ENCODE measurements at places on chromosomes 13 and 19. TPM values are rescaled to one million over a fixed set of nuclear protein-coding genes. Genes with fewer than 3 reads are reported as not detected.

- H3K27me3 ChIP-seq, result no peaks in the 10 kb centered on the region
- H3K27ac ChIP-seq, result peak overlapping the region; percentile 40
- H3K4me3 ChIP-seq, result peak overlapping the region; percentile 81
- DNase-seq, result no peak
- H3K4me1 ChIP-seq, result peaks cover 30% of the 10 kb centered on the region
Observed at GRCh38 chr19:58573658-58574164, 576 bp upstream of the MZF1 start.

- H3K27ac ChIP-seq, result no peak overlapping the region
- H3K4me1 ChIP-seq, result no peaks in the 10 kb centered on the region
- H3K27me3 ChIP-seq, result no peaks in the 10 kb centered on the region
- DNase-seq, result no peak
Observed at GRCh38 chr13:29956853-29957252, 106.4 kb upstream of the UBL3 start.

DNA sequence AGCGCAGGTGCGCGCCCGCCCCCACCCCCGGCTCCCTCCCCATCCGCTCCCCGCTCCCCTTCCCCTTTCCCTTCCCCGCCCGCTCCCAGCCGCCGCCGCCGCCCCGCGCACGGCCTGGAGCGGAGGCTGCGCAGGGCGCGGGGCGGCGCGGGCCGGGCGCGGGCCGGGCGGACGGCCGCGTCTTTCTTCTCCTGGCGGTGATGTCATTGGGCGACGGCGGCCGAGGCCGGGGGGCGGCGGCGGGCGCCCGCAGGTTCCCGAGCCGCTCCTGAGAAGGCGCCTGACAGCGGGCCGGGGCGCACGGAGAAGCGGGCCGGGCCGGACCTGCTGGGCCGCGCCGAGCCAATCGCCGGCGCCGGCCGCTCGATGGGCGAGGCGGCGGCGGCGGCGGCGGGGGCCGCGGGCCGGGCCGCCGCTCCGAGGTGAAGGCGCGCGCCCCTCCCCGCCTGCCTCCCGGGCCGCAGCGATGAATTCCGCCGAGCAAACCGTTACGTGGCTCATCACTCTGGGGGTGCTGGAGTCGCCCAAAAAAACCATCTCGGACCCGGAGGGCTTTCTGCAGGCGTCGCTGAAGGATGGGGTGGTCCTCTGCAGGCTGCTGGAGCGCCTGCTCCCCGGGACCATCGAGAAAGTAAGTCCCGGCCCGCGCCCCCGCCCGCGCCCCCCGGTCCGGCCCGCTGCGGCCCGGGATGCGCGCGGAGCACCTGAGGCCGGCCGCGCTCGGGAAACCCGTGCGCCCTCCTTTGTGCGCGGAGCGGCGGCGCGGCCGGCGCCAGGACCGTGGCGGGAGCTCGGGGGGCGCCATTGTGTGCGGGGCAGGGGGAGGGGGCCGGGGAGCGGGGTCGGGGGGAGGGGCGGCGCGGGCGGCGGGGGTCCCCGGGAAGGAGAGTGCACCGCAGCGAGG lies at the start of gene ARHGEF7:
Gene ARHGEF7, plus strand, starts transcription at position 250 of the 904 bp plus-strand sequence. Its CDS starts 217 bp downstream, at position 467.
- peaks cover 5% of the 10 kb centered on the region for H3K4me1 ChIP-seq
- no peak within 1 kb of the TSS for H3K4me3 ChIP-seq
- no peaks in the 10 kb centered on the region for H3K27me3 ChIP-seq
- H3K36me3 ChIP-seq, result no peaks in the 10 kb centered on the region

GRCh38 chr19:2145831-2146241 lies 5.5 kb downstream of the AP3D1 start:
- H3K27ac ChIP-seq, result no peak overlapping the region
- DNase-seq, result no peak

- no peak overlapping the region for H3K27ac ChIP-seq
- H3K4me1 ChIP-seq, result no peaks in the 10 kb centered on the region
- no peak overlapping the region for H3K4me3 ChIP-seq
- no peak for DNase-seq
- no peaks in the 10 kb centered on the region for H3K27me3 ChIP-seq
Observed at GRCh38 chr13:45879666-45880065, 28.1 kb upstream of the SIAH3 start.

DNA sequence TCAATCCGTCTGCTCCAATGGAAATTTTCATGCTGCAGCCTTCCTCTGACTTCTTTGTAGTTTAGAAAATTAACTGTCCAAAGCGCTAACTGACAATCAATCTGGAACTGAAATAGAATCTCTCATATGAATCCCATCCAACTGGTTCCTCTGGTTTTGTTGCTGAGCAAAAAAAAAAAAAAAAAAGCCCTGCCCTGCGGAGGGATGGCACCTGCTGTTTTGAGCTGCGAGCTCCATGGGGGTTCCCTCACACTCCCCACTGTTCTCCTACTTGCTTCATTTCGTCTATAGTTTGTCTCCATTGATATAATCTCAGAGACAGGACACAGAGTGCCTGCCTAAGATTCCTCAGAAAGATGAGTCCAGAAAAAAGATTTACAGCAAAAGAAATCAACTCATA lies 33.4 kb downstream of the FAAP24 start:
- H3K4me3 ChIP-seq, result no peak overlapping the region
- no peak for DNase-seq
- H3K4me1 ChIP-seq, result no peaks in the 10 kb centered on the region
- H3K27me3 ChIP-seq, result no peaks in the 10 kb centered on the region
- no peak overlapping the region for H3K27ac ChIP-seq

GRCh38 chr13:32247887-32248286 lies 67.3 kb downstream of the ZAR1L start:
- no peaks in the 10 kb centered on the region for H3K27me3 ChIP-seq
- H3K4me3 ChIP-seq, result no peak overlapping the region
- no peak overlapping the region for H3K27ac ChIP-seq
- no peaks in the 10 kb centered on the region for H3K36me3 ChIP-seq

DNA sequence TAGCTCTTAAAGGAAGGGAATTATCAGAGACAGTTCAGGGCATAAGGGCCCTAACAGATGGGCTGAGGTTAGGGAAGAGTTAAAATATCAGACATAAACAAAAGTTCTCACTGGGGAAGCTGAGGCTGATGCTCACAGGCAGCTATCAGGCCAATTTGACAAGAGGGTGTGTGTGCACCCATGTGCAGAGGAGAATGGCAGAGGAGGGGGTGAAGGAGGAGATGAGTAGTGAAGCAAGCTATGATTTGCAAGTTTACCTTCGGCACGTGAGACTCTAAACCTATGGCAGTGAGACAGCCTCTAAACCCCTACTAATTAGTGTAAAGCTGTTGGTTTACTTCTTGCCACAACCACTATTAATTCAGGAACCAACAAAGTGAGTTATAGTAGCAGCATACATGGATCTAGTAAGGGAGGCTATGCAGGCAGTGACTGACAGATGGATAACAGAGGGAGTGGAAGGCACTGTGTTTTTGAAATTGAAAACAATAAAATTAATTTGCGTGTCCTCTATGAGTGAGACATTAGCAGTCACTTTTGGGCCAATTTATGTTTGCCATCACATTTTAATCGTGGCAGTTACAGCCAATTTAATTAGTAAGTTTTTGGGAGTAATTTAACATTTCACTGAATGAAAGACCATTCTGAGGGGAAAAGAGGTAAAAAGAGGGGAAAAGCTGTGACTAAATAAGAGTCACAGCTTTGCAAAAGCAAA lies 99.6 kb upstream of the HTR2A start:
- H3K36me3 ChIP-seq, result no peaks in the 10 kb centered on the region
- peaks cover 17% of the 10 kb centered on the region for H3K4me1 ChIP-seq
- peak; percentile 52 for DNase-seq
- no peak overlapping the region for H3K27ac ChIP-seq
- no peaks in the 10 kb centered on the region for H3K27me3 ChIP-seq

DNA sequence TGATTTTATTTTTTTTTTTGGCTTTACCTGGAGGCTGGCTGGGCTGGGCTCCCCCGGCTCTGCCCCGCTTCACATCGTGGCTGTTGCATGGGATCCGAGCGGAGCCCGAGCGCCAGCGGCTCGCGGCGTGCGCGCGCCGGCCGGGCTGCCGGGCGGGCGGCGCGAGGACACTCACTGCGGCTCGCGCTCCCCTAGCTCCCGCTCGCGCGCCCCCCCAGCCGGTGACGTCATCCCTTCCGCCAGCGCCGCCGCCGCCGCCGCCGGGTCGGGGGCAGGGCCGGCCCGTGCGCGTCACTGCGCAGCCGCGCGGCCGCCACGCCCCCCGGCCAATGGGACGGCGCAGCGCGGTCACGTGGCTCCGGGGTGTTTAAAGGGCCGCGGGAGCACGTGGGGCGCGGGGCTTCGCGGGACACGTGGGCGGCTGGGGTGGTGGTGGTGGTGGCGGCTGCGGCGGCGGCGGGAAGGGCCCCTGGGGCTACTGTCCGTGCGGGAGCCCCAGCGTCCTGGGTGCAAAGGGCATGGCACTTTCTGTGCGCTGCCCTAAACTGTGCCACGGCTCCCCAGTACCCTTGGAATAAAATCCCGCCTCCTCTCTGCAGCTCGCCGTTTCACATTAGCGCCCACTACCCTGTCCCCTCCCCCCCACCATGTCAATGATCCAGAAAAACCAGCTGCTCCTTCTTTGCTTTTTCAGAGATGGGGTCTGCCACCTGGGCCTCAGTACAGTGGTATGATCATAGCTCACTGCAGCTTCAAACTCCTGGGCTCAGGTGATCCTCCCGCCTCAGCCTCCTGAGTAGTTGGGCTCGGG lies at the start of gene PTPRS:
Gene PTPRS, minus strand, starts transcription at position 176 of the 811 bp plus-strand sequence. CDS start 54,672 bp downstream, outside the sequence.
- H3K4me1 ChIP-seq, result peaks cover 20% of the 10 kb centered on the region
- no peaks in the 10 kb centered on the region for H3K27me3 ChIP-seq
- H3K27ac ChIP-seq, result peak within 1 kb of the TSS; percentile 54
- DNase-seq, result peak; percentile 96
- no peaks in the 10 kb centered on the region for H3K36me3 ChIP-seq

DNA sequence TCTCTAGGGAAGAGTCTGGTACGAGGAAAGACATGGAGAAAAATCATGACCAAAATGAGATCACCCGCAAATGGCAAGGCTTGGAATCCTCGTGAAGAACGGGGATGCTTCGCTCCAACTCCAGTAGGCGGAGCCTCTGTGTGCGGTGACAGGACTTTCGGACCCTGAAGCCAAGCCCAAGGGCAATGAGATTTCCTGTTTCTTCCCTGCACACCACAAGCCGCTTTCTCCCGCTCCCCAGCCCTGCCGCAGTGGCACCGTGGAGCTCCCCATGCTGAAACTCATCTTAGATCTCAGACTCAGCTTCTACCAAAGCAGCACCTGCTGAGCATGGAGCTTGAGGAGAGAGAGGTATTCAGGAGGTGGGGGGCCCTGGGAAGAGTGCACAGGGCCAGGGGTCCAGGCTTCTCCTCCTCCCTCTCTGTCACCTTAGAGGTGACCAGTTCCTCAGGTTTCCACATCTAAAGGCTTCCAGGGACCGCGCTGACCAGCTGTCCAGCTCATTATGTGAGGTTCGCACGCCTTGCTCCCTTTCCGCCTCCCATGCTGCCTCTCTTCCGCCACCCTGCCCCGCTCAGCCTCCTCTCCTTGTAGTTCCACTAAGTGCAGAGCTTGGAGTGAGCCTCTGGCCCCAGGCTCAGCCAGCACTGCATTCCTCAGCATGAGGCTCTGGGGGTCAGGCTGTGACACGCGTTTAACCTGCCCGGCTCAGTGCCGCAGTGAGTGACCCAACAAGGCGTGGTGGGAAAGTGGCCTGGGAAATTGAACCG lies 153.8 kb upstream of the SOX1 start:
- no peaks in the 10 kb centered on the region for H3K4me1 ChIP-seq
- H3K36me3 ChIP-seq, result no peaks in the 10 kb centered on the region
- H3K4me3 ChIP-seq, result no peak overlapping the region
- H3K27me3 ChIP-seq, result no peaks in the 10 kb centered on the region
- no peak for DNase-seq

- DNase-seq, result no peak
- no peak within 1 kb of the TSS for H3K27ac ChIP-seq
- no peaks in the 10 kb centered on the region for H3K36me3 ChIP-seq
Observed at GRCh38 chr19:54473071-54473891, at the start of gene CDC42EP5. TSS of gene CDC42EP5 (minus strand) at chr19:54473296. CDS start at chr19:54465547, 7,749 bp downstream.

DNA sequence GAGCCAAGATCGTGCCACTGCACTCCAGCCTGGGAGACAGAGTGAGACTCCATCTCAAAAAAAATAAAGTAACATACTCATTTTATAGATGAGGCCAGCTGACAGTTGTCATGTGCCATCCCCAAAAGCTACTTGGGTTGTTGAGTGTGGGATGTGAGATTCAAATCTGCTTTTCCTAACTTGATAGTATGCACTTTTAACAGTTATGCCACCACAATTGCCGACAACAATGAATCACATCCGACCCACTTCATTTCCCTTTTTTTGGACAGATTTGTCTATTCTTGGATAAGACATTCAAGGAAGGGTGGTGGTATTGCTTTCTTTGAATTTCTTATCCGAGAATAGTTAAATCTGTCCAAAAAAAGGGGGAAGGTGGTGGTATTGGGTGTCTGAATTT lies 16.3 kb upstream of the DNMT1 start:
- no peaks in the 10 kb centered on the region for H3K27me3 ChIP-seq
- no peak overlapping the region for H3K27ac ChIP-seq
- H3K4me1 ChIP-seq, result peaks cover 4% of the 10 kb centered on the region
- H3K4me3 ChIP-seq, result no peak overlapping the region
- DNase-seq, result no peak

- H3K27ac ChIP-seq, result no peak overlapping the region
- DNase-seq, result no peak
- no peaks in the 10 kb centered on the region for H3K4me1 ChIP-seq
- H3K27me3 ChIP-seq, result no peaks in the 10 kb centered on the region
- no peak overlapping the region for H3K4me3 ChIP-seq
- H3K36me3 ChIP-seq, result no peaks in the 10 kb centered on the region
Observed at GRCh38 chr19:39167461-39168257, 29.1 kb upstream of the NCCRP1 start.

GRCh38 chr19:34325981-34326787 lies 38.8 kb upstream of the GPI start:
- H3K4me3 ChIP-seq, result no peak overlapping the region
- no peak overlapping the region for H3K27ac ChIP-seq
- no peaks in the 10 kb centered on the region for H3K4me1 ChIP-seq
- no peak for DNase-seq

DNA sequence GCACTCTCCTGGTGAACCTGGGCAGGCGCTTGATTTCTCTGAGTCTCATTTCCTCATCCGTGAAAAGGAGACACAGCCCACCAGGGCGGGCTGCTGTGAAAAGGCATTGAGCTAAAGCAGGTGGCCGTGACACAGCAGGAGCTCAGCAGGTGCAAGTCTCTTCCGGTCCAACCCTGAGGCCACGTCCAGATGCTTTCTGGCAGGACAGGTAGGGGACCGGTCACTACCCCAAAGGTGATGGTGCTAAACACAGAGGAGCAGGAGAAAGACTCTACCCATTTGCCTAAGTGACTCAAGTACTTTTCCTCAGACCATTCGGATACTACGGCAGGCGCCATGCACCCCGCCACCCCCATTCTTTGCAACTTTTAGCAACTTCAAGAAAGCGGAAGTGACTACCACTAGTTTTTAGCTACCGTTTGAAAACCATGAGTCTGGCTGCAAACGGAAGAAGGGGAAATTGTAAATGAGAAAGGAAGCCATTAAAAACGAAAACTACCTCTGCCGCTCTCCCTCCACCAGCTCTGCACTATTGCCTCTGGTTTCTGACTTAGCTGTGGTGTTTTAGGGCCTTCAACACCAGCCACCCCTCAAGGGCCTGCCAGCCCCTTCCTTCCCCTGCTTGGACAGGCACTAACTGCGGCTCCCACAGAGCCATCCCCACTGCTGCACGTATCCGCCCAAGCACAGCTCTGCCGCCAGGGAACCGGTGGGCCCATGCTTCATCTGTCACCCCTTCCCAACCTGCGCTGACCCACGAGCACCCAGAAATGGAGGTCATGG lies 4.8 kb downstream of the PPP6R1 start:
- DNase-seq, result peak; percentile 97
- H3K4me3 ChIP-seq, result peak overlapping the region; percentile 84
- H3K4me1 ChIP-seq, result peaks cover 60% of the 10 kb centered on the region
- H3K27me3 ChIP-seq, result no peaks in the 10 kb centered on the region
- H3K27ac ChIP-seq, result peak overlapping the region; percentile 98

FAM216B gene
- not detected for total RNA-seq

ZNF497 gene
- total RNA-seq, result 1.1 TPM

PRTN3 gene
- not detected for total RNA-seq

ICAM4 gene
- not detected for total RNA-seq

ZSCAN5C gene
- total RNA-seq, result not detected

SELENOV gene
- total RNA-seq, result not detected

All from Karpas-422 (cell line).